ENCODE measurements at places on chromosomes 16 and 17.

DNA sequence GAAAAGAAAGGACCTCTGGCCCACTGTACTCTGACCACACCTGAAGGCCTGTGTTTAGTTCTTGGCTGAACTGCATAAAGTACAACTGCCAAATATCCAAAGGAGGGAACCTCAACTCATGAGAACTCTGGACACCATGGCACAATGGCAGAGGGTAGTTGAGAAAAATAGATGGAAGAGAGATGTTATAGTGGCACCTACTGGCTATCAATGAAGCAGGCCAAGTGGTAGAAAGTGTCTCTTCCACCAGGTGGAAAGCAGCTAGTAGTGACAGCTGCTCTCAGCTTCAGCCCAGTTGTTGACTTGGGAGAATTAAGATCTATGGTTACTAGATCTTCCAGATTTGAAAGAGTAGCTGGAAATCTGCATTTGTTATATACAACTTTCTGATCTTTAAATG is 3.2 kb downstream of the MED31 start:
- no peak for DNase-seq

DNA sequence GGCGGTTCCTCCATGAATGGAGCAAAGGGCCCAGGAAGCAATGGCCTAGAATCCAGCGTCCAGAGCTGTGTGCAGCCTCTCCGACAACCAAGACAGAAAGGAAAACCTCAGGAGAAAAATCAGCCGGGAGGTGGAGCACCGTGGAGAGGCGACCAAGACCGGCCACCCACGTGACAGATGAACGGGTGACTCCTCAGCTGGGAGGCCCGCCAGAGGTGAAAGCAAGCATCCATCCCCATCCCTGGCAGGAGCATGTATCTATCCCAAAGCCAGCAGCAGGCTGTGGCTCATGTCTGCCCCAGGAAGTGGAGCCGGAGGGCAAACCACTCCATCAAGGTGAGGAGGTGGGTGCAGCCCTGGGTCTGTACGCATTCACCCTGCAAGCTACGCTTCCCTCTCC is 52.1 kb downstream of the FOXL1 start:
- DNase-seq: no peak

DNA sequence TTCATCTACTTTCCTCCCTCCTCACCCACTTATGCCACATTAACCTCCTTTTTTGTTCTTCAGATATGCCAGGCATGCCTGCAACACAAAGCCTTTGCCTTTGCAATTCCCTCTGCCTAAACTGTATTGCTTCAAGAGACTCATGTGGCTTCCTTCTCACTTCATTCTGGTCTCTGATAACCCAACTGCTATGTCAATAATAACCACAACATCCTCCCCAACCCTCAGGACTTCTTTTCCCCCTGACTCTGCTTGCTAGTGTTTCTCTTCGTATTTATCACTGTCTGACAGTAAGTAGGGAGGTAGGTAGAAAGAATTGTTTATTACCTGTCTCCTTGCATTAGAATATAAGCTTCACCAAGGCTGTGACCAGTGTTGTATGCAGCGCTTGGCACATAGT is 22.4 kb downstream of the RBL2 start:
- no peak for DNase-seq

DNA sequence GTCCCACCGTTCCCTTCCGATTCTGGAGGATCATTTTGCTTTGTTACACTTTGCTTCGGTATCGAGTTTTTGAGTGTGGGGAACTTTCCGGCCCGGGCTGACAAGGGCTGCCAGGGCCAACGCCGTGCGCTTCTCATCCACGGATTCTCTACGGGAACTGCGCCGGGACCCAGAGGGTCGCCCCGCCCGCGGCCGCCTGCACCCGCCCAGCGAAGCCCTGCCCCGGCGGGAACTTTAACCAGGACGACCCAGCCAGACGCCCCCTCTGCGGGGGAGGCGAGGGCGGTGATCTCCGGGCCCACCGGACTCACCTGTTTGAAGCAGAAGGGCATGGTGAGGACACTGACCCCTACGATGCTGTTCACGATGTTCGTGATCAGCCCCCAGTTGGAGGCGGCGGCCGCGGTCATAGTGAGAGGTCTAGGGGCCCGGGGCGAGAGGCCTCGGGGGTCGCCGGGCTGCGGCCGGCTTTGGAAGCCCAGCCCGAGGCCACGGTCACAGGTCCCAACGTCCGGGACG is 536 bp downstream of the SLC38A10 start:
- DNase-seq: peak; percentile 28

DNA sequence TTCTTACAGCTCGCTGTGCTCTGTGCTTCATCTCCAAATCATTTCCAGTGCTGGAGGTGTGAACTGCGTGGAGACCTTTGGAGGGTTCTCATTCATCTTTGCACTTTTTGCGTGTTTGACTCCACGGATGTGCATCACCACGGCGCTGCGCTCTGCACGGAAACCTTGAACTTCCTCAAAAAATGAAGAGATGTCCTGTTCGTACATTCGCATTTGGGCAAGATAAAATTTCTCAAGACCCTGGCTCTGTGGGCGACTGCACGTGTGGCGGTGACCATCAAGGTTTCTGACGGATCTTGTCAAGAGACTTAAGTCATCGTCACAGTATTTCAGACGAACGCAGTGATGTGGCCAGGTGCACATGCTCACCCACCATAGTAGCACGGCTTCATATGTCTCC is 10.3 kb upstream of the PVALEF start:
- DNase-seq: no peak

DNA sequence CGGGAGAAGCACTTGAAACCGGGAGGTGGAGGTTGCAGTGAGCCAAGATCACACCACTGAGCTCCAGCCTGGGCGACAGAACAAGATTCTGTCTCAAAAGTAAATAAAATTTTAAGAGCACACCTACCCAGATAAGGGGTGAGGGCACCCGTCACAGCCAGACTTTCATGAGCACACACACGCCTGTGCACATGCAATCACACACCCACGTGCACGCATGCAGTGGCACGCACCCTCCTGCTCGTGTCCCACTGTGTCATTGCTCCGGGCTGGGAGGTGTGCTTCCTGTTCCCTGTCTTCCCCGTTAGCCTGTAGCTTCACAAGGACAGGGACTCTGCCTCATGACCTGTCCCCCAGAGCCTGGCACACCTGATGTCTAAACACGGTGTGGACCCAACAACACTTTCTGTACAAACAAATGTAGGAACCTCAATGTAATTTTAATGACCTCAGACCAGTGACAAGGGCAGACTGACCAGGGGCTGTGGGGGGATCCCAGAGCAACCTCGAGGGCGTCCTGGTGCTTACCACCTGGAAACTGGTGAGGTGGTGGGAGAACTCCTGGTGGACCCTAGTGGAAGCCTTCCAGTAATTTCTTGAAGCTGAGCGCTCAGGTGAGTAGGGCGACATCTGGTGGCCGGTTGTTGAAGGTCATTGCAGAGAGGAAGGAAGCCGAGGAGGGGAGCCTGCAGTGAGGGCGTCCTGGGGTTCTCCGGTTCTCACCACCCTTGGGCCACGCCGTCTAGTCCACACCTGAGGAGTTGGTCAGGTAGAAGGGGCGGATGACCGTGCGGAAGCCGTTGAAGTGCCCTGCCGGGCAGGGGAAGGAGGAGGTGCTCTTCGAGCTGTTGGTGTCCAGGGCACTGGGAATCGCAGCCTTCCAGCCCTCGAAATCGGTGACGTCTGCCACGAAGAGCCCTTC is 8.6 kb downstream of the LGALS3BP start:
- DNase-seq: peak; percentile 68

DNA sequence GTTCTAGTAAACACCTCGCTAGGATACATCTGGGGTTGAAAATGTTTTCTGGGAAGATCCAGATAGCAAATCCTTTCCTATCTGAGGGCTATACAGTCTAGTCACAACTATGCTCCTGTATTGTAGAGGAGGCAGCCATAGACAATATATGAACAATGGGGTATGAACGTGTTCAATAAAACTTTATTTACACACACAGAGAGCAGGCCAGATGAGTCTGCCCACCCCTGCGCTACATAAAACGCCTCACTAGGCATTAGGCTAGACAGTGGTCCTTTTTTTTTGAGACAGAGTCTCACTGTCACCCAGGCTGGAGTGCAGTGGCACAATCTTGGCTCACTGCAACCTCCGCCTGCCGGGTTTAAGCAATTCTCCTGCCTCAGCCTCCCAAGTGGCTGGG is 11.1 kb downstream of the USP36 start:
- DNase-seq: no peak

GRCh38 chr17:70544317-70544716 is 375.0 kb downstream of the KCNJ2 start:
- DNase-seq: no peak

DNA sequence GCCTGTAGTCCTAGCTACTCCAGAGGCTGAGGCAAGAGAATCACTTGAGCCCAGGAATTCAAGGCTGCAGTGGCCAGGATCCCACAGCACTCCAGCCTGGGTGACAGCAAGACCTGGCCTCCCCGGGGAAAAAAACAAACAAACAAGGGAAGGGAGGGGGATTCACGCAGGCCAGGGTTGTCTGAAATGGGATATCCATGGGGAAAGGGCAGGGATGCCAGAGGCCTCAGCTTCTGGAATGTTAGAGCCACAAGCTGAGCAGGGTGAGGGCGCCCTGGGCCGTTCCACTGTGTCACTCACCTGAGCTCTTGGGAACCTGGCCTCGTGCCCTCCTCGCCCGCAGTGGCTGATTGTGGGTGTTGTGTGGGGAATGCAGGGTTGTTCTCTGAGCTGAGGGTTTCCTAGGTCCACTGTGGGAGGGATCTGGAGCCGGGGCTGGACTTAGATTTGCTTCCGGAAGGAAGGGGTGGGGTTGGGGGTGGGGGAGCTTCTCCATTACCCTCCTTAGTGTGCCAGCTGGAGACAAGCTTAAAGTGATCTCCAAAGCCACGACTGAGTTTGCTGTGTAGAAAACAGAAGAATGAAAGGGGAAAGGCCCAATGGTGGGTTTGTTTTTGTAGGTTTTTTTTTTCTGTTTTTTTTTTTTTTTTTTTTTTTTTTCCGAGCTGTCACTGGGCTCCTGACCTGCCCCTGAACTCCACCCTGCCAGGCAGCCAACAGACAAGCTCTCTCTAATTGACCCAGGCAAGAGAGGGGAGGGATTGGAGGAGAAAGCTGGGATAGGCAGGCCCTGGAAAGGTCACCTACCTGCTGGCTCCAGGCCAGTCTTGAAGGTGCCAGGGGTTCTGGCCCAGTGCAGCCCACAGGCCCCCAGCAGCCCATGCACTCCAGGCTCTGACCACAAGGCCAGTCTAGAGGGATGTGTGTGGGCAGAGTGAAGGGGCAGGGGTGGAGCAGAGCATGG is at the start of gene SULT1A1:
Gene SULT1A1 (minus strand): TSS at position 414 of the 964 bp plus-strand sequence. CDS start 1,189 bp downstream, outside the sequence.
- DNase-seq: no peak

GRCh38 chr17:12472252-12473173 is 193.2 kb upstream of the MYOCD start:
- no peak for DNase-seq

DNA sequence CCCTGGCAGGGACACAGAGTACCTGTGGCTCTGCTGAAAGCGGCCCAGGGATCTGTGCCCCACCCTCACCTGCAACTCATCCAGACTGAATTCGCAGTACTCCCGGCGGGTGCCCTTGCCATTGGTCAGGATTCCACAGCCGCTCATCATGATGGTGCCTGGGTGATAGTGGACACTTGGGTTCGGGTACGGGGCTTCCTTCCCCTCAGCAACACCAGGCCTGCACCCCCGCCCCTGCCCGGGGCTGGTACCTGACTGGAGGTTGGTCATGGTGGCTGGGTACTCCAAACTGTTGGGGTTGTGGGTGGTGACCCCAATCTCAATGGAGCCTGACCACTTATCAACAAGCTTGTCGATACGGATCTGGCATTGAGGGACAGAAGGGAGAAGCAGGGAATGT is 2.9 kb downstream of the NEURL4 start:
- no peak for DNase-seq

- no peak for DNase-seq
Measured at GRCh38 chr17:82380860-82381702, 9.5 kb downstream of the UTS2R start.

- DNase-seq: no peak
Measured at GRCh38 chr17:4807605-4808377, 839 bp downstream of the PLD2 start.

GRCh38 chr16:65663774-65664173 is 541.9 kb upstream of the CDH11 start:
- DNase-seq: no peak
